ENCODE measurements at places on chromosomes 5 and 9.

- DNase-seq: no peak
Measured at GRCh38 chr5:102286476-102286875, 9.6 kb downstream of the SLCO4C1 start.

DNA sequence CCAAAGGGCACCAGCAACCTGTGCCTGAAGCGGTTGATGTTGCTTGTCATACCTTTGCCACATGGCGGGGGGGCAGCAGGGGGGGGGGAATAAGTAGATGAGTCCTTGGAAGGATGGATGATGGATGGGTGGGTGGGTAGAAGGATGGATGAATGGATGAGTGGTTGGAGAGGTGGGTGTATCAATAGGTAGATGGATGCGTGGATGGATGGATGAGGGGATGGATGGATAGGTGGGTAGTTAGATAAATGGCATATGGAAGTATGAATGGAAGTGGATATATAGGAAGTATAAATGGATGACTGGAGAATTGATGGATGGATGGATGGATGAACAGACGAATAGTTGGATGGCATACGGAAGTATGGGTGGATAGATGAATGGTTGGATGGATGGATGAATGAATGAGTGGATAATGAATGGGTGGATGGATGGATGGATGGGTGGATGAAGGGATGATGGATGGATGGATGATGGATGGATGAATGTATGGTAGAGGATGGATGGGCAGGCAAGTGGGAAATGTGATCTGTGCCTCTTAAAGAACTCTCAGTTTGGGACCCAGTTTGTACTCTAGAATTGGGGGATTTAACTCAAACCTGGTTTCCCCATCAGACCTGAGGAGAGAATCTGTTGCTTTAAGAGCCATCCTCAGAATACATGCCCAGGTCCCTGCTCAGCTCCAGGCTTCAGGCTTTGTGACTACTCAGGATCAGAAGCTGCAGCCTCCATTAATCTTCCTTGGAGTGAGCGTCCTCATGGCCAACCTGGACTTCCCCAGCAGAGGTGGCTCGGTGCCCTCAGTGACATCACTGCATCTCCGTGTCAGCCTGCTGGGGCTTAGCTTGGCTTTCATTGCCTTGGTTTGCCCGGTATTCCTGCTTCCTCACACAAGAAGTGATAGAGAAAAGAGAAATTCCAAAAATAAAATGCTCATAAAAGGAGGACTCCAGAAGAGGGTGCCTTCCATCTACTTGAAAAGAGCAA lies 27.6 kb upstream of the SUSD3 start:
- DNase-seq: no peak

- no peak for DNase-seq
Measured at GRCh38 chr5:78829811-78830527, 155.1 kb downstream of the ARSB start.

GRCh38 chr5:111144352-111144930 lies 52.3 kb downstream of the WDR36 start:
- DNase-seq: no peak

DNA sequence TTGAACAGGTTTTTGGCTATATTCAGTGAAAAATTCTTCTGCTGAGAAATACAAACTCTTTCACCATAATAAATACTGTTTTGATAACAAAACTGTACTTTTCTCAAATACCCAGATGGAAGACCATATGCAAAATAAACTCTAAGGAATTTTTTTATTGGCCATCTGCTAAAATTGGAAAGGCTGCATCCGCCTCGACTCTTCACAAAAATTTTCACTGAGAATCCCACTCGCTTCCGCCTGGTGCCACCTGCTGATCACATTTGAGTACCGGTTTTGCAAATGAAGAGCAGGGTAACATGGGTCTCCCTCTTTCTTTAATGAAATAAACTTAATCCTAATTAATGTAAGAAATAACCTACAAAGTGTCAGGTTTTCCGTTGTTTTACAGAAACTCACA lies 76.4 kb downstream of the TTLL11 start:
- DNase-seq: no peak

DNA sequence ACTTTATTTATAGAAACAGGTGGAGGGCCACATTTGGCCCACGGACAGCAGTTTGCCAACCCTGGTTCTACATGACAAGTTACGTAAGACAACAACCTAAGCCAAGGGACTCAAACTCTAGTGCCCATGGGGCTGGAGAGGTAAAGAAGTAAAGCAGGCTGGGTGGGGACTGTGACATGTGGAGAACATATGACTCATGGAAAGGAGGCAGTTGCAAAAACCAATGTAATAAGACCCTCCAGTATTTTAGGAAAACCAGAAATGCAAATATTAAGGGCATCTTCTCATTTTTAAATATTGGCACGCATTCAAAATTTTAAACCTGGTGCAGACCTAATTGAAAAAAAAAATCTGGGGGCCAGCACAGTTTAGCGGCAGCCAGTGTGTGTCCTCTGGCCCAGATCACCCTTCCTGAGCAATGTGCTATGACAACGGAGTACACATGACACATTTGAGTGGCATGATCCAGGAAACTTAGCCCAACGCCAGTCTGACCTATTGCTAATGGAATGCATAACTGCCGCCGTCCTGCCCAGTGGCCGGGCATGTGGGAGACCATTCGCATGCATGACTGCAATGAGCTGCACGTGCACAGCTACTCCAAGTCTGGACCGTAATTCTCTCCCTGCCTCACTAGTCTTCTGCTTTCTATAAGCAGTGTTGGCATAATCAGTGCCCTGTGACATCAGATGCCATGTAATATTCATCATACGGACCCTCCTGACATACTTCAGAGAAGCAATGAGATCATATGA lies 97.2 kb downstream of the SH3TC2 start:
- no peak for DNase-seq

- DNase-seq: no peak
Measured at GRCh38 chr9:125821078-125821477, 73.9 kb downstream of the PBX3 start.

DNA sequence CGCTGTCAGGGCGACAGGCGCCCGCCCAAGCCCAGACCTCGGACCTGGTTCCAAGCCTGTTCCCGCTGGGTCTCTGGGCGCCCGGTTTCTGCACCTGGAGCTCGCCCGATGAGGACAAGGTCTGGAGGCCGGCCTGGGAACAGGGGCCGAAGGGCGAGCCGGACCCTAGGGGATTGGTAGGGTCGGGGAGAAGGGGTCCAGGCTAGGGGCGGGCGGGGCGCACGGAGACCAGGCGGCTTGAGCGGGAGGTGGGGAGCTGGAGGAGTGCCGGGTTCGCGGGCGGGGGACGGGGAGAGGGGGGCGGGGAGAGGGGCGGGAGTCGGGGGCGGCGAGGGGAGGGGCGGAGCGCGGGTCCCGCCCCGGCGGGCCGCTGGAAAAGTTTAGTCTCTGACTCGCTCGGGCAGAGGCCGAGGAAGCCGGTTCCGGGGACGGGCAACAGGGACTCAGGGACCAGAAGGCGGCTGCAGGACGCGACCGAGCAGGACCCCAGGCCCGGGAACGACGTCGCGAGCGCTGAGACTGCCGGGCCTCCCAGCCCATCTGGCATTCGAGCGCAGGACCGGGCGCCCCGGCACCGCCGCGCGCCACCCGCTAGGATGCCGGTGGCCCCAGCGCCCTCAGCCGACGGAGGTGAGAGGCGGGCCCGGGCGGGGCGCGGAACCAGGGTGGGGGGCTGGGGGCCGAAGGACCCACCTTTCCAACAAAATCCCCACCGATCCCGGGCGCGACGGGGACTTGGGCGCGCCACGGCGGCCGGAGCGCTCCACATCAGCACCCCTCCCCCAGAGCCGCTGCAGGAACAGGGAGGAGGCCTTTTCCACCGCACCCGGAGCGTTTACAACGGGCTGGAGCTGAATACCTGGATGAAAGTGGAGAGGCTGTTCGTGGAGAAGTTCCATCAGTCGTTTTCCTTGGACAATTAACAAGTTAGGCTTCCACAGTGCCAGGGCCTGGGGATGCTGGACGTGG lies at the start of gene S1PR3:
Gene S1PR3, plus strand, starts transcription at position 403 of the 969 bp plus-strand sequence. CDS start 9,733 bp downstream, outside the sequence.
- DNase-seq: no peak

DNA sequence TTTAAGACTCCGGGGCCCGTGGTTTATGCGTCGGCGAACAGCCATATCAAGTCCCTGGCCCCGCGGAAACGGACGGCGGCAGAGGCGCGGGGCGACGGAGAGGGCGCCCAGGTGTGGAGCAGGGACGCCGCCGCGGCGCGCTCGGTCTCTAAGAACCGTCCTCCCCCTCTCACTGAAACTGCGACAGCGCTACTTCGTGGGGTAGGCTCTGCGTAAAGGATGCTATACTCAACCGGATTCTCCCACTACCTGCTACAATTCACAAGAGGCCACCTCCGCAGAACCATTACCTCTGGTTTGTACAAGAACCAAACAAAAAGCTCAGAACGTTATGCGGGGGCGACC lies 404 bp downstream of the MRNIP start:
- peak; percentile 37 for DNase-seq

GRCh38 chr5:56264417-56265025 lies 31.4 kb upstream of the ANKRD55 start:
- DNase-seq: peak; percentile 17

- no peak for DNase-seq
Measured at GRCh38 chr5:84085387-84086041, 299.2 kb downstream of the EDIL3 start.

DNA sequence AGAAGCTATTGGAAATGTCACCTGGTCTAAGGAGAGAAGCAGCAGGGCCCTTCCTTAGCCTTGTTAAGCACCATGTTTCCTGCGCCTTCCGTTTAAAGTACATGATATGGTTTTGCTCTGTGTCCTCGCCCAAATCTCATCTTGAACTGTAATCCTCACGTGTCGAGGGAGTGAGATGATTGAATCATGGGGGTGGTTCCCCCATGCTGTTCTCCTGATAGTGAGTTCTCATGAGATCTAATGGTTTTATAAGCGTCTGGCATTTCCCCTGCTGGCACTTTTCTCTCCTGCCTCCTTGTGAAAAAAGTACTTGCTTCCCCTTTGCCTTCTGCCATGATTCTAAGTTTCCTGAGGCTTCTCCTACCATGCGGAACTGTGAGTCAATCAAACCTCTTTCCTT lies 49.7 kb downstream of the PRDM6 start:
- no peak for DNase-seq

GRCh38 chr9:34310215-34310614 lies 18.9 kb downstream of the KIF24 start:
- no peak for DNase-seq

- no peak for DNase-seq
Measured at GRCh38 chr9:4667681-4668080, 1.4 kb upstream of the SPATA6L start.

DNA sequence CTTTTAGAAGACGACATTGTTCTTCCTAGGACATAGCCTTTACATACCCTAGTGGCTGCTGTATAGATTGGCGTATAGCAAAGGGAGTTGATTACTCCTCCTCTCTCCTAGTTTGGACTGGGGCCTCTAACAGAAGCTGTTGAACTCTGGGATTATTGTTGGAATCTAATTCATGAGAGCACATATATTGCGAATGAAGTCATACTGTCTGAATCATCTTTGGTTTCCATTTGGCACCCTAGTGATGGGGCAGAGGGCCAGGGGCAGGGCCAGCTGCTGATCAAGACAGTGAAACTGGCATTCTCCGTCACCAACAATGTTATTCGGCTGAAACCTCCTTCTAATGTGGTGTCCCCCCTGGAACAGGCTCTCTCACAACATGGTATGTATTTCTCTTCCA lies 40.3 kb downstream of the NUP188 start:
- no peak for DNase-seq

DNA sequence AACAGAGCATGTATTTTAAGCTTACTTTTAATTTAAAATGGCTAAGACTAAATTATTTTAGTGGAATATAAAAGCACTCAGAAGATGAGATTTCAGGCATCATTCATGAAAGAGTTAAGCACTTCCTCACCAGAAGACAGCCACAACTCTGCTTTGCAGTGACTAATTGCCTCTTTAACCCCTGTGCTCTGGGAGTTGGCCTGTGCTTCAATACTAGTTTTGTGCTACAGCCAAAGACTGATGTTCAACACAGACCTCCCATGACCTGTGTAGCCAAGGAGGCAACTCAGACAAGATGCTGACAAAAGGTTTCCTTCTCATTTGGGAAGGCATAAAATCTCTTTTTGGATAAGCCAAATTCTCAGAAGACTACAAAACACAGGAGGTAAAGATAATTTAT lies 353.5 kb downstream of the FBXL17 start:
- no peak for DNase-seq

GRCh38 chr9:5621327-5621726 lies 7.6 kb upstream of the RIC1 start:
- DNase-seq: no peak

DNA sequence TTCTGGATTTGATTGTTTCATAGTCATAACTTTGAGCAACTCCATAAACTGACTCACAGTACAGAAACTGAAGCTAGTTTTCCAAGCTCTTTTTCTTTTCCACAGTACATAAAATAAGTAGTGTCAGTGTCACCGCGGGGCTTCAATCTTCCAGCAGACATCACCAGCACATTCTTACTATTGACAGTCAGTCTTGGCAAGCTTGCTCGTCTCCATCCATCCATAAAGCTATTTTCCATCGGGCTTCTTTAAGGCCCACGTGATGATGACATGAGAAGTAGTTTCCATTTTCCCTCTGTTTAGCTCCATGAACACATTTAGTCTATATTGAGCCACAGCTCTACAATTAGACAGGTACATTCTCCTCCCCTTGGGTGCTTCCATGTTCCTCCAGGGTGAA lies 443.4 kb downstream of the KDM4C start:
- DNase-seq: no peak

- DNase-seq: no peak
Measured at GRCh38 chr5:91058155-91058554, 325.0 kb downstream of the ARRDC3 start.

DNA sequence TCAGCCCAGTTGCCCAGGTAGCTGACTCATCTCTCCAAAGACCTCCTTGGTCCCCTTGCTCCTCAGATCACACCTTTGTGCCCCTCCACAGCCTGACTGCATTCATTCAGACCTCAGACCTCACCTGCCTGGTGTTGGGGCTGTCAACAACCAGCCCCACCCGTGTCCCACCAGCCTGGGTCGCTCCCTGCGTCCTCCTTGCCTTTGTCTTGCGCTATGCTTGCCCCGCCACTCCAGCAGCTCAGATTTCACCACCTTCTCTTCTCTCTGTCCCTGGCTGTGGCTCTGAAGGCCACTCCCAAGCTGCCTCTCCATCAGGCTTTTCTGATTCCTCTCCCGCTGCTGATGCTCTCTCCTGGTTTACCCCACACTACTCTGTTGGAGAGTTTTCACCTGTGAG lies 103.5 kb downstream of the MVB12B start:
- DNase-seq: no peak

GRCh38 chr9:114526807-114527206 lies 21.5 kb upstream of the WHRN start:
- no peak for DNase-seq
